H1 (cell line): ENCODE measurements at places on chromosomes 3 and 15. TPM values are rescaled to one million over a fixed set of nuclear protein-coding genes. Genes with fewer than 3 reads are reported as not detected.

GRCh38 chr3:126390751-126391150 lies 4.0 kb upstream of the CFAP100 start:
- DNase-seq = no peak

GRCh38 chr15:78263907-78264303 lies 457 bp upstream of the DNAJA4 start:
- no peak for DNase-seq

DNA sequence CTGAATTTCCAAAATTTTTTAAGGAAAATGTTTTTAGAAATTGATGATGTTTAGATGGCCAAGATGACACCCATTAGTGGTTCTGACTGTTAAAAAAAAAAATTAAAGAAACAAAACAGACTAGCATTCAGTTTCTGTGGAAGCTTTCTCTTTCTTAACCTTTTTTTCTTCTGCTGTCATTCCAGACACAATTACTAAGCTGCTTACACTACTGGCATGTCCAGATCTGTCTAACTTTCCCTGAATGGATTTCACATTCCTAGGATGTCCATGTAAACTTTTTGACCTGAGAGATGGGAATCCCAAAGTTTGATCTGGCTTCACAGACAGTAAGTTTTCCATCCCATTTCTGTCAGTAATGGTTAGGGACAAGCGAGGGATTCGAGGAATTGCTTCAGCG lies 10.3 kb upstream of the MTMR10 start:
- no peak for DNase-seq

Gene PPARG
- 0.27 TPM in 1 of 2 replicates, not detected in the other for total RNA-seq

Gene ADGRG7
- not detected in 2 replicates for total RNA-seq

GRCh38 chr15:74988007-74988800 lies 7.2 kb upstream of the SCAMP5 start:
- no peak for DNase-seq

DNA sequence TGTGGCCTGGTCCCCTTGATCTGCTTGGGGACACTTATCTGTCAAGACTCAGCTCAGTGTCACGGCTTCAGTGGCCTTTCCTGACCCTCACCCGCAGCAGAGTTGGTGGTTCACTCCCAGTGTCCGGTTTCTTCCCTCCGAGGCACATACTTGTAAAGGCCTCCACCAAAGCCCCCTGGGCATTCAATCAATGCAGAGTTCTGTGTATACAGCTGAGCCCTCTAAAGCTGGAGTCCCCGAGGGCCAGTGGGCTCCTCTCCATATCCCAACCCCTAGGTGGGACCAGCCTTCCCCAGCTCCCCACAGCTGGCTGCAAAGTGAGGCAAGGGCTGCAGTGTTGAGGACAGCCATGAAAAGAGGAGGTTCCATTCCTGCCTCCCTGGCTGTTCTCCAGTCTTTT lies 70.9 kb upstream of the RGMA start:
- DNase-seq = no peak

GRCh38 chr3:123349566-123350435 lies 99.1 kb downstream of the ADCY5 start:
- no peak for DNase-seq

Gene FBXL2
- total RNA-seq = 2.2 and 3.1 TPM in 2 replicates

DNA sequence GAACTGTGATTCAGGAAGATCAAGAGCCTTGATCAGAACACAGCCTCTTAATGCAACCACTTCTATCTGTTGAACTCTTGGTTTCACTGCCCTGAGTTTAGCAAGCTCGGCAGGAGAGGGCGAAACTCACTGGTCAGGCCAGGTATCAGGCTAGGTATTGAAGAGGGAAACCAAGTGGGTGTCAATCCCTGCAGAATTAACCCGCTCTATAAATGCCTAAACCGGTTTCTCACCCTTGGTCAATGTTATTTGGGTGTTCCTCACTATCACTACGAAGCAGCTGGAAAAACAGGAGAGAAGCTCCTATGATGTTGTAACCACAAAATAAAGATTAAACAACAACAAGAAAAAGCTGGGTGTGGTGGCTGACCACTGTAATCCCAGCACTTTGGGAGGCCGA lies 23.9 kb downstream of the LIPH start:
- DNase-seq = no peak

DNA sequence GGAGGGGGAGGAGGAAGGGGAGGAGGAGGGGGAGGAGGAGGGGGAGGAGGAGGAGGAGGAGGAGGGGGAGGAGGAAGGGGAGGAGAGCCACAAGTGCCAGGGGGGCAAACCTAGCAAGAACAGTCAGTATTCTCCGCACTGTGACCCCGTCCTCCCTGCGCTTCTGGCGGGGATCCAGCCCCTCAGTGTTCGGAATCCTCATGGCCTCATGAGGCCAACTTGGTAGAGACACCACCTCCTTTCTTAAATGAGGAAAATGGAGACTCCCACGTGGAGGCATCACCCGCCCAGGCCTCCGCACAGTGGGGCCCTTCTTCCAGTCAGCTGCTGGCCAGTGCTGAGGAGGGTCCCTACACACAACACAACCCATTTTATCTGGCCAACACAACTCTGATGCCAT lies 163.4 kb downstream of the XXYLT1 start:
- no peak for DNase-seq

Gene FEZF2
- total RNA-seq = not detected in 2 replicates

GRCh38 chr3:100084100-100084806 lies 30.0 kb downstream of the FILIP1L start:
- DNase-seq = no peak

- no peak for DNase-seq
Observed at GRCh38 chr3:16186086-16186485, 11.6 kb downstream of the GALNT15 start.

Gene ROPN1
- total RNA-seq = 0.44 TPM in 1 of 2 replicates, not detected in the other

Gene FOXB1
- total RNA-seq = 1.5 and 2.1 TPM in 2 replicates

GRCh38 chr15:101684384-101684783 lies 32.2 kb upstream of the TM2D3 start:
- DNase-seq = no peak

- DNase-seq = no peak
Observed at GRCh38 chr15:92906020-92906419, 5.9 kb downstream of the CHD2 start.

GRCh38 chr3:148718982-148719862 lies 21.5 kb downstream of the AGTR1 start:
- no peak for DNase-seq

Gene ISG20
- 2.9 and 4.0 TPM in 2 replicates for total RNA-seq

DNA sequence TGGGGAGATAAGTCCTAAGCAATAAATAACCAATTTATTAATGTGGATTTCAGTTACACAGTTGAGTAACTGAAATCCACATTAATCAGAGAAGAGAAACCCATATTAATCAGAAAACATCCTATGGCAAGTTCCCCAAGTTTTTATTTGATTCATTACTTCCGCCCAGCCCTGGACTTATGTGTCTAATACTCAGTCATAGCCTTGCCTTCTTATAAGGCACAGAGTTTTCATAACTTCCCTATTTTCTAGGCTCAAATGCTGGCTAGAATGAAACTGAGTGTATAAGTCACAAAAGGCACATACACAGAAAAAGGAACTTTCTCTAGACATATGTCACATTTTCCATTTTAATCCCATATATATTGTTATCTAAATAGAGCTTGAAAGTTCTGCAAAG lies 28.8 kb downstream of the CD47 start:
- no peak for DNase-seq

GRCh38 chr15:100517846-100518245 lies 10.9 kb downstream of the CERS3 start:
- no peak for DNase-seq

- no peak for DNase-seq
Observed at GRCh38 chr3:188170461-188171459, 16.8 kb downstream of the LPP start.

DNA sequence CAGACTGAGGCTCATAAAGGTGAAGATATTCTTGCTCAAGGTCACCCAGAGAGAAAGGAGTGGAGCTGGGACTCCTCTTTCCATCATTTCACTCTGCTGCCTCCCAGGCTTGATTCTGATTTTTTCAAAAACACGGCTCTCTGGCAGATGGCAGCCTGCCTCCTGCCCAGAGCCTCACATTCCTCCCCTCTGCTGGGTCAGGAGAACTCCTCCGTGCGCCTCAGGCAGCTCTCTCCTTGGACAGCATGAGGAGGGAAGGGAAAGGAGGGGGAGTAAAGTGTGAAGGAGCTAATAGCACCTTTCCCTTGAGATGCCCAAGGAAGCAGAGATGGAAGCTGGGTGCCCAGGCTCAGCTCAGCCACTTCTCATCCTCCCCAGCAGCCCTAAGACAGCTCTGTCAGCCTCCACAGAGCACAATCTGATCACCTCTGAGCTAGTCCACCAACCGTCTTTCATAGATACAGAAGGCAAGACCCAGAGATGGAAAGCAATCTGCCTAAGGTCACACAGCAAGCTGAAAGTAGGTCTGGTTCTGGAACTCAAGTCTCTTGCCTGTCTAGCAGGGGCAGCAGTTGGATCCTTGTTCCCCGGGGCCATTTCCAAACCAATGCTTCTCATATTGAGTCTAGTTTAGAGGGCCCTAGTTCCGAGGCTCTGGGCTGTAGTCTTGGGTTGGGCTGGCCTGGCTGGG lies 3.5 kb downstream of the RLBP1 start:
- no peak for DNase-seq

GRCh38 chr3:129424185-129424841 lies 4.1 kb downstream of the EFCAB12 start:
- DNase-seq = no peak

DNA sequence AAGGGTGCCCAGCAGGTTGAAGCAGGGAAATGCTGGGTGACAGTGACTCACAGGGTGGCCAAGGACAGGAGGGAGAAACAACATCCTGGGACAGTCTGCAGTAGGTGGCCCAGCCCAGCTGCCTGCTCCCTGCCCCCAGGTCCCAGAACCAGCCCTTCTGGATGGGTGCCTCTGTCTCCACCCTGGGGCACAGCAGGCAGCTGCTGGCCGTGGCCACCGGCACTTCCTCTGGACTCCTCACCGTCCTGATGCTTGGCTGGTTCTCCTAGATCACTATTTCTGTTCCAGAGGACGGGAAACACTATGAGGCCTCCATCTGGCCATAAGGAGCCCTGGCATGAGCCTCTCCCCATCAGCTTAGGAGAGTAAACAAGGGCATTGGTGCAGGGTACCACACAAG lies 258.9 kb downstream of the XXYLT1 start:
- DNase-seq = no peak

GRCh38 chr3:34146596-34146995 lies 348.2 kb downstream of the PDCD6IP start:
- DNase-seq = no peak

Gene SATB1
- total RNA-seq = 28.0 and 28.4 TPM in 2 replicates

DNA sequence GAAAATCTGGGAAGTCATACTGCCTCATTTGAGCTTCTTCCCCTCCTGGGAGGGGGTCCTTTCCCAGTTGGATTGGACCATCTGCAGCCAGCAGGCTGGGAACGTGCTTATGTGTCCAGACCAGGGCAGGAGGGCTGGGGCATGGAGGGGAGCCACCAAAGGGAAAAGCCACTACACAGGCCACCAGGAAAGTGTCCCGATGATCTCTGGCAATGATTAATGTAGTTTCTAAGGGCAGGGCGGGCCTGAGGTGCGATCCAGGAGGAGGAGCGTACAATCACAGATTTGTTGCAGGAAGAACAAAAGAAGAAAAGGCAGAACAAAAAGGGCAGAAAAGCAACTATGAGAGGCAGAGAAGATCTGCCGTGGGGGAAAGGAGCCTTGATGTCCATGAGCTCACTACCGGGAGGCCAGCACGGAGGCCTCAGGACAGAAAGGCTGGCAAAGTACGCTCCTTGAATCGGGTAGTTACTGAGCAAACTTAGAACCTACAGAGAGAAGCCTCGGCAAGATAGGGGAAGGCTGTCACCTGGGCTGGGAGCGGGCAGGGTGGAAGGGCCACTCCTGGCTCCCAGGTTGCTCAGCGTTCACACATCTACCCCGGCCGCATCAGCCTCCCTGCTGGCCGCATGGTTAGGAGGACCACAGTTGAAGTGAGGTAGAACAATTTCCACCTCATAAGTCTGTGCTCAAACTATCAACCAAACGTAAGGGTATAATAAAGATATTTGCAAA lies 79.5 kb upstream of the PCSK6 start:
- DNase-seq = no peak

- DNase-seq = no peak
Observed at GRCh38 chr15:30046430-30046829, 36.3 kb upstream of the GOLGA8J start.

Gene ZBBX
- 0.84 and 1.0 TPM in 2 replicates for total RNA-seq

DNA sequence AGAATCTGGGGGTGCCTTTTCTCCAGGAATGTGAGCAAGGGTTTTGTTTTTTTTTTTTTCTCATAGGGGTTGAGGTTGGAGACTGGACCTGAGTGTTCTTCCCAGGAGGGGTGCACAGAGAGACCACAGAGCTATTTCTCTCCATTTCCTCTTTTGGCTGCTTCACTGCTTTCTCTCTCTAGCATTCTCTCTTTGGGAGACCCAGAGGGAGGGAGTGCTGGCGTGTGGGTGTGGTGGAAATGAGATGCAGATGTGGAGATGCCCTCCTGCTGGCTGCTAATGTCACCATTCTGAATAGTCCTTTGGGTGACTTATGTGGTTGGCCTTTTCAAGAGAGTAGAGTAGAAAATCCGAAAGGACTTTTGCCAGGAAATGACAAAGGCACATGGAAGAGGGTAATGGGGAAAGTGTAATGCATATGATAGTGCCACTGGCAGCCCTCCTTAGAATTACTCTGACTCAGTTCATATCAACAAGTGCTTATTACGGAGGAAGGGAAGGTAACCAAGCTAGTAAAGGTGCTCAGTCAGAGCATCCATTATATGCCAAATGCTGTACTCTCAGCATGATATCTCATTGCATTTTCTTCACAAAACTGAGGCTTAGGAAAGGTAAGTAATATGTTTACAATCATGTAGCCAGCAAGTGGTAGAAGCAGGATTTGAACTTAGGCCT lies 1.9 kb downstream of the SYN2 start:
- no peak for DNase-seq

DNA sequence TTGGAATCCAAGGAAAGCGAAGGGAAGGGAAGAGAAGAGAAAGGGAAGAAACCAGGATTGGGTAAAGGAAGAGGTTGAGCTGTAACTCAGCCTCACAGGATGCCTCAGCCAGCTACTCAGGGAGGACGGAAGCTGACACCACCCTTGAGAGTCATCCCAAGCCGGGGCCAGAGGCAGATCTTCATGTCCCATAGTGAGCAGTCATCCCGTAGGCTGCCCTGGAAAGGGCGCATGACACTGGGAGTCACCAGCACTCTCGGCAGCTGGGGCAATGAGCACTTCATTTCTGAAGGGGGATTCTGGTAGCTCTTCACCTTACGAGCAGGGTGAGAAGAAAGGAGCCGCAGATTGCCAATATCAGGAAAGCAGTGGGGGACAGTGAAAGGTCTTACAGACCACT lies 60.1 kb upstream of the PCSK6 start:
- no peak for DNase-seq

GRCh38 chr15:58457466-58457965 lies 25.7 kb downstream of the LIPC start:
- DNase-seq = no peak
